ENCODE measurements at places on chromosomes 3 and 15. TPM values are rescaled to one million over a fixed set of nuclear protein-coding genes. Genes with fewer than 3 reads are reported as not detected.

The RTP1 gene
- not detected for total RNA-seq

DNA sequence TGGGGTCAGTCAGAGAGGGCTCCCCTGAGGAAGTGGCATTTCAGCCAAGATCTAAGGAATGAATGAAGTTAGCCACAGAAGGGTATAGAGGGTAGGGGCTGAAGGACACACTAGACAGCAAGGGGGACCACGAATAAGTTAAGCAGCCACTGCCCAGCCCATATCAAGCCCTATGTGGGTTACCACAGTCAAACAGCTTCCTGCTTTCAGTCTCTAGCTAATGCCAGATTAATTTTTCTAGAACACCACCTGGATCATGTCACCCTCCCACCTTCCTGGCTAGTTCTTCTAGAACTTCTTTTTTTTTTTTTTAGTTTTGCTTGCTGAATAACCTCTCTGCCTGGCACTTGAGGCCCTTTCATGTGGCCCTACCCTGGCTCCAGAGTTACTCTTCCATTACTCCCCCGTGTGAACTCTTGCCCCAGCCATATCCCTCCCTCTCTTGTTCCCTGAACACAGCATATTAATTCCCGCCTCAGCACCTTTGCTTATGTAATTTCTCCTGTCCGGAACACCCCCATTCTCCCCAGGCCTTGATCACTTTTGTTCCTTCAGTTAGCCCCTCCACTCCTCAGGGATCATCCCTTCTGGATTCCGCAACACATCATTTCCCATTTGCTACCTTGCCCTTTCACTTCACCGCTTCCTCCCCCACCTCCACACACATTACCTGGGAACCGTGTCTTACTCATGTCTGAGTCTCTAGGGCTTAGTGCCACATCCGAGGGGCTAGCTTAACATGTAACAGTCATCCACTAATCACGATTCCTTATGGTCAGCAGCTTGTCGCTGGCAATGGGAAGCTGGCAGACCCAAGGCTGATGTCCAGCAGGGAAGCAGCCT, 20.6 kb upstream of the BNC1 start:
- no peak overlapping the region for H3K4me3 ChIP-seq
- peaks cover 9% of the 10 kb centered on the region for H3K4me1 ChIP-seq
- H3K27ac ChIP-seq = peak overlapping the region; percentile 48
- no peak for DNase-seq
- H3K27me3 ChIP-seq = no peaks in the 10 kb centered on the region

The LRRC2 gene
- 0.36 TPM for total RNA-seq

- DNase-seq = no peak
- no peaks in the 10 kb centered on the region for H3K4me1 ChIP-seq
- no peaks in the 10 kb centered on the region for H3K36me3 ChIP-seq
Observed at GRCh38 chr3:176632925-176633324, 564.4 kb downstream of the TBL1XR1 start.

- H3K27me3 ChIP-seq = no peaks in the 10 kb centered on the region
- peaks cover 19% of the 10 kb centered on the region for H3K36me3 ChIP-seq
- H3K4me3 ChIP-seq = peak overlapping the region; percentile 2
- DNase-seq = peak; percentile 81
- peaks cover 47% of the 10 kb centered on the region for H3K4me1 ChIP-seq
Observed at GRCh38 chr3:71056327-71056726, 527.2 kb downstream of the FOXP1 start.

- H3K36me3 ChIP-seq = peaks cover 11% of the 10 kb centered on the region
- H3K27ac ChIP-seq = peak overlapping the region; percentile 60
- no peaks in the 10 kb centered on the region for H3K27me3 ChIP-seq
- H3K4me1 ChIP-seq = peaks cover 13% of the 10 kb centered on the region
Observed at GRCh38 chr3:71551311-71551919, 32.1 kb downstream of the FOXP1 start.

- no peaks in the 10 kb centered on the region for H3K4me1 ChIP-seq
- no peak overlapping the region for H3K27ac ChIP-seq
- no peak for DNase-seq
- H3K4me3 ChIP-seq = no peak overlapping the region
- H3K36me3 ChIP-seq = no peaks in the 10 kb centered on the region
- peaks cover 13% of the 10 kb centered on the region for H3K27me3 ChIP-seq
Observed at GRCh38 chr3:126142652-126143051, 37.7 kb downstream of the ALDH1L1 start.

The CELF6 gene
- total RNA-seq = not detected

The KIF23 gene
- total RNA-seq = 8.1 TPM

DNA sequence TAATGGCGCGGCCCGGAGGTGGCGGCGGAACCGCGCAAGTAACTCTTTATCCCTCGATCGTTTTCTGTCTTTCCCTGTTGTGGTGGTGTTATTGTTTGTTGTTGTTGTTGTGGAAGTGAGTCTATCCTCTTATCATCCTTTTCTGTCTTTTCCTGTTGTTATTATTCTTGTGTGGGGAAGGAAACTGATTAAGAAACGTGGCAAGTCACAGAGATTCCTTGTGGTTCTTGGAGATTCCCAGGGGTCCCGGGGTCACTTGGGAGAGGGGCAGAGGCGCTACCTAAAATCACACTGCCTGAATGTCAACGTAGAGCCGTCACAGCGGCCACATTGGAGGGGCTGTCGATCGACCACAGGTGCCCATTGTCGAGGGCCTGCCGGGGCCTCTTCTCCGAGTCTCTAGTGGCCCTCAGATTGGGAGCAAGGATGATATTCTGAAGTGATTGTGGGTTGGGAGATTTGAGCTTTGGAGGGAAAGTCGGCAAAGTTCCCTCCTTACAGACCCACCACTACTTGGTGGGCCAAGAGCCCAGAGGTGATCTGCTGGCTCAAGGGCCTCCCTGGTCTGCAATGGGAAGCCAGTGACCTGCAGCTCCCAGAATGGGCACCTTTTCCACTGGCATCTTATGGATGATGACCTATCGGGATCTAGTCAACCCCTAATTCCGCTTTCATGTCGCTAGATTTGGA, 790 bp downstream of the PARP14 start:
- peaks cover 26% of the 10 kb centered on the region for H3K4me1 ChIP-seq
- H3K4me3 ChIP-seq = peak overlapping the region; percentile 81
- H3K36me3 ChIP-seq = no peaks in the 10 kb centered on the region
- DNase-seq = no peak

DNA sequence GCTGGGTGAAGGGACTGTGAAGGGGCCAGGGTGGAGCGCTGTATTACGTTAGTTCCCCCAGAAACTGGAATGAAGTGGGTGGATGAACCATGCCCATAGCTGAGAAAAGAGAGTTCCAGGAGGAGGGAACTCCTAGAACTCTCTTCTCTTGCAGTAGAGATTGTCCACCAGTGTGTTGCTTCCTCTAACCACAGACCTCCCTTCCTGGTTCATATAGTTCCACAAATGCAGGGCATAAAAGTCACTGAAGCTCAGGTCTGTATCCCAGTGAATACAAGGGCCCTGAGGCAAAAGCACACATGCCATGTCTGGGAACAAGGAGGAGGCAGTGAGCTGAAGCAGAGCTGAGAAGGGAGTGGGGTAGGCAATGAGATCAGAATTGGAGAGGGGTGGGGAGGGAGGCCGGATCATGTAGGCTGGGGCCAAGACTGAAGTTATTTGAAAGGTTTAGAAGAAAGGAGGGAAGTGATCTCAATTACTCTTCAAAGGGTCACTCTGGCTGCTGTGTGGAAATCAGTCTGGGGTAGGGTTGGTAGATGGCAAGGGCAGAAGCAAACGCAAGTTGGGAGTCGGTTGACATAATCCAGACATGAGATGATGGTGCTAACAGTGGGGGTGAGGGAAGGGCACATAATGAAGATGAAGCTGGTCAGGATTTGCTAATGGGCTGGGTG, 6.5 kb downstream of the A4GNT start:
- peaks cover 12% of the 10 kb centered on the region for H3K4me1 ChIP-seq
- peaks cover 3% of the 10 kb centered on the region for H3K27me3 ChIP-seq
- H3K36me3 ChIP-seq = no peaks in the 10 kb centered on the region
- peak; percentile 59 for DNase-seq

The TNFAIP8L3 gene
- total RNA-seq = 1.1 TPM
